Naive thymus-derived CD4-positive, alpha-beta T cell (primary cell): ENCODE measurements at places on chromosomes 11 and 22.

DNA sequence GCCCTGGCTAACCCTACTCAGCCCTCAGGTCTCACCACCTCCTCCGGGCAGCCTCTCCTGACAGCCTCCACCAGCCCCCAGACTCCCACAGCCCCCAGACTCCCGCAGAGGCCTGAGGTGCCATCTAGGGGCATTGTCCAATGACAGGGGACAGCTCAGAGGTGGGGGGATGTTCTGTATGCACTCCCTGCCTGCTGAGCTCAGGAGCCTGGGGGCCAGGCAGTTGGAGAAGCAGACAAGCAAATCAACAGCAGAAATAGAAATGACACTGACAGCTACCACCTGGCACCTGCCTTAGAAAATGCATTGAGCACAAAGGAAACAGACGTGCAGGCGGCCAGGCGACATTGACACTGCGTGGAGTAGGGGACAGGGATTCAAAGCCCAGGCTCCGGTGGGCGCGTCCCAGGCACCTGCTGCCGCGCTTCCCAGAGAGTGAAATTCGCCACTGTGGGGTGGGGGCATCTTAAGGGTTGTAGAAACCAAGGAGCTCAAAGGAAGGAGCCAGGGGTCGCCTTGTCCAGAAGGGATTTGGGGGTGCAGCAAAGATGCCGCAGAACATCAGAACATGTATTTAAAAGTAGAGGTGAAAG lies 22.5 kb upstream of the WNT7B start:
- no peak for DNase-seq

DNA sequence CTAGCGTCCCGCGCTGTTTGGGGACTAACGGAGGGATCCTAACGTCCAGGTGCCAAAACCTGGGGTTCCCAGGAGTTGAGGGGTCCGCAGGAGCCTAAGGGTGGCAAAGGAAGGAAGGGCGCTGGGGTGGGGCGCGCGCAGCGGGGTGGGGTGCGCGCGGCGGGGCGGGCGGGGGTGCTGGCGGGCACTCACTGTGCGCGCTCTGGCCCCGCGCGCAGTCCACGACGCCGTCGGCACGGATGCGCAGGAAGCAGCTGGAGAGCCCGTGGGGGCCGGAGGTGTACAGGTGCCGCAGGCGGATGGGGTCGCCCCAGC lies 412 bp downstream of the FGF19 start:
- no peak for DNase-seq

DNA sequence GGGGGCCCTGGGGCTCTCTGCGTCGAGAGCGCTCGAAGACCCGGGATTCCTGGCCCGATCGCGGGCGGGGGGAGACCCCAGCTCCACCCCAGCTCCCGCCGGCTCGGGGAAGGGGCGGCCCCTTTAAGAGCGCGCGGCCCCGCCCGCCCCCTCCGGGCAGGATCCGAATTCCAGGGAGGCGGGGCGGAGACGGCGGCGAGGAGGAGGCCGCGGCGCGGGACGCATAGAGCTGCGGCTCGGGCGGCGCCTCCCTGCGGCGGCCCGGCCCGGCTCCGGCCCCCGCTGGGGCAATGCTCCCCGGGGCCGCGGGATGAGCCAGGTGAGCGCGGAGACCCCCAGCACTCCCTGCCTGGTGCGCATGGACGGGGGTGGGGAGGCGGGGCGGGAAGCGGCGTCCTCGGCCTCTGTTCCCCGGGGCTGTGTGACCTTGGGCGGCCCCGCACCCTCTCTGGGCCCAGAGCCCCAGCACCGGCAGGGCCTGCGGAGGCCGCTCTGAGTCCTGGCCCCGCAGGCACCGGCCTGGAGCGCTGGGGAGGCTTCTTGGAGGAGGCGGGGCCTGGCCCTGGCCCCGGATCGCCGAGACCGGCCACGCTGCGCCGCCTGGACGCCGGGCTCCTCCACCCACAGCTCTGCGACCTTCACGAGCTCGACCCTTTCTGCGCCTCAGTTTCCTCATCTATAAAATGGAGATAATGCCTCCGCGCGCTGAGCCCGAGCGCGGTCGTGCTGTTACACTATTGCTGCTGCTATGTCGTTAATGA lies 565 bp downstream of the GAS2L1 start:
- no peak for DNase-seq

DNA sequence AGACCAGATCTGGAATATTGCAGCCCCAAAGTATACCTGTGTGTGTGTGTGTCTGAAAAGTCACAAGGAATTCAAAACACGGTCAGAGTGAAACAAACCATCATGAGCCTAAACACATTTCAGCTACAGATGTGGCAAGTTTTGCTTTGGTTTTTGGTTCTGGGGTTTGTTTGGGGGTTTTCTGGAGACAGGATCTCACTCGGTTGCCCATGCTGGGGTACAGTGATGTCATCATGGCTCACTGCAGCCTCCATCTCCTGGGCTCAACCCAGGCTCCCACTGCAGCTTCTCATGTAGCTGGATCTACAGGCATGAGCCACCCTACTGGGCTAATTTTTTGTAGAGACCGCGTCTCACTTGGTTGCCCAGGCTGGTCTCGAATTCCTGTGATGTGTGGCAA lies 41.4 kb upstream of the PHF21A start:
- no peak for DNase-seq

- no peak for DNase-seq
Observed at GRCh38 chr11:33970984-33971466, 79.1 kb upstream of the LMO2 start.

GRCh38 chr11:63768237-63769041 lies at the start of gene ZFTA:
TSS of gene ZFTA (minus strand) at chr11:63768775. CDS start at chr11:63768622, 153 bp downstream.
- DNase-seq: peak; percentile 76

GRCh38 chr22:46057246-46058090 lies 80.5 kb upstream of the WNT7B start:
- DNase-seq: no peak

DNA sequence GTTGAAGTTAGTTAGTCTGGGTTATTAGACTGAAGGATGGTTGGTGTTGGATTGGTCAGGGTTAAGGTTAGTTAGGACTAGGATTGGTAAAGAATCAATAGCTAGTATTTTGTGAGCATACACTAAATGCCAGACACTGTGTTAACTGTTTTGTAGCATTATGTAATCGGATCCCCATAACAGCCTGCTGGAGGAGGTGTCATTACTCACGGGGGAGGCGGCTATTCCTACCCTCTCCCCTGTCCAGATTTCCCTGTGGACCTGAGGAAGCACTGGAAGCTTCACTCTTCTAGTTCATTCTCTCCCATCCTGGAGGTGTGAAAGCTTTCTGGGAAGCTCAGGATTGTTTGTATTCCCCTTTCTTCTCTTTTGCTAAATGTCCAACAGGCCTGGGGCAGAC lies 40.5 kb upstream of the KCNJ11 start:
- no peak for DNase-seq

DNA sequence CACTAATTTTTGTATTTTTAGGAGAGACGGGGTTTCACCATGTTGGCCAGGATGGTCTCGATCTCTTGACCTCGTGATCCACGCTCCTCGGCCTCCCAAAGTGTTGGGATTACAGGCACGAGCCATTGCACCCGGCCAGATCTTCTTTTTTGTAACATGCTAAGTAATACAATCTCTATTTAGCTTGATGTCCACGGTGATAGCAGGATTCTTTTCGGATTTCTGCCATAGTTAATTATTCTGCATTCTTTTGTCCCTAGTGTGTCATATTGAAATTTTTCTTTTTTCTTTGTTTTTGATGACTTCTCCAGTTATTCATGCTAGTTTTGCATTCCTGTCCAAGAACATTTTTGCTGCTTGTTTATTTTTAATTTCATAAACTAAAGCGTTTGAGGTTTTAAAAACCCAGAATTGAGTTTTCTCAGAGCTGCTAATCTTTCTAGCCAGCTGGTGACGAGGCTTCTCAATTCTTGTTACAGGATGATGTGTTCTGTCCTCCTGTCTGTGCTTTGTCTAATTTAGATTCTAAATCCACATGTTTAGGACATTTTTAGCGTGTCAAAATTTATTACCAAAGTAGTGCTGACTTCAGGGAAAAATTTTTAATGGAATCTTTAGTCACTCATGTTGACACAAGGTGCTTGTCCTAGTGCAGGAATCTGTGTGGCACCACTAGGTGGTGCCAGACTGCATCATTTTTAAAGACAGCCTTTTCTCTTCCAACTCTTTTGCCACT lies 21.8 kb downstream of the NF2 start:
- DNase-seq: peak; percentile 39

DNA sequence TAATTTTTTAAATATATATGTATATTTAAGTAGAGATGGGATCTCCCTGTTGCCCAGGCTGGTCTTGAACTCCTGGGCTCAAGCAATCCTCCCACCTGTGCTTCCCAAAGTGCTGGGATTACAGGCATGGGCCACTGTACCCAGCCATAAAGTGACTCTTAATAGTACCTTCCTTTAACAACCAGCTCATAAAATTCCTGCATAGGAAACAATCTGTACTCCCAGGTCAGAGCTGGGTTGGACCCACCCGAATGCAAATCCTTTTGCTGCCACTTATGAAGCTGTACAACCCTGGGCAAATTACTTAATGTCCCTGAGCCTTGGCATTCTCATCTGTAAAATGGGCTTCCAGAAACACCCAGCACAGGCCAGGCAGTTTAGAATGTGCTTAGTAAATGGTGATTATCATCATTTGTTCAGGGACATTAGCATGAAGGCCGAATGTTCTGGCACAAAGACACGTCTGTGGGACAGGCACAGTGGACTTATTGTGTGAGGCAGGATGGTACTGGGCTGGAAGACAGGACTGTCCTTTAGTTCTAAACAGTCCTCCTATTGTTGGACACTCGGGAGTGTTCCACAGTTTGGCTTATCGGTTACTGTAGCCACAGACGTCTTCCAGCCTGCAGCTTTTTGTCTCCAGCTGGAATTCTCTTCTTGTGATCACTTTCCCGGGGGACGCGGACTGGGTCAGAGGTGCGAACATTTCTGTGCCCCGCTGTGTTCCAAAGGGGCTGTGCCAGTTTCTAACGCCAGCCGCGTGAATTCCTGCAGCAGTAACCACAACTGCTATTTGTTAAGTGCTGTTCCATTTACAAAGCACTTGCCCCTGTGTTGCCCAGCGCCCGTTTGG lies 6.0 kb downstream of the PDXP start:
- DNase-seq: no peak

DNA sequence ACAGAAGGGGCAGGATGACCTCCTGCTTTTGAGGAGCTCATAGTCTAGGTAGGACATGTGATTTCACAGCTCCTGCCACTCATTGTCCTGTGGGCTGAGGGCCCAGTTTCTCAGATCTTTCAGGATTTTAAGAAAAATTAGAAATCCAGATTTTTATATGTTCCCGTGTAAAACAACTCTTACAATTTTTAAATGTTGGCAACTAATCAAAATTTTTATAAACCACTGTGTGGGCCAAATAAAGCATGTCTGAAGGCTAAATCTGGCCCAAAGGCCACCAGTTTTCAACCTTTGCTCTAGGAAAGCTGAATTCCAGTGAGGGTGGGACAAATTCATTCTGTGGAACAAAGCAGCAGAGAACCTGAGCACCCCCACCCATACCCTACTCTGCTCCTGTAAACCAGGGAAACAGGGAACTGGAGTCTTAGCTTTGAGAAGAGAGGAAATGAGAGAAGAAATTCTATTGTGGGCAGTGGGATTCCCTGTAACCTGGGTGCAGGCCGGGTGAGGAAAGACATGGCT lies 20.6 kb downstream of the LRRC32 start:
- DNase-seq: no peak

DNA sequence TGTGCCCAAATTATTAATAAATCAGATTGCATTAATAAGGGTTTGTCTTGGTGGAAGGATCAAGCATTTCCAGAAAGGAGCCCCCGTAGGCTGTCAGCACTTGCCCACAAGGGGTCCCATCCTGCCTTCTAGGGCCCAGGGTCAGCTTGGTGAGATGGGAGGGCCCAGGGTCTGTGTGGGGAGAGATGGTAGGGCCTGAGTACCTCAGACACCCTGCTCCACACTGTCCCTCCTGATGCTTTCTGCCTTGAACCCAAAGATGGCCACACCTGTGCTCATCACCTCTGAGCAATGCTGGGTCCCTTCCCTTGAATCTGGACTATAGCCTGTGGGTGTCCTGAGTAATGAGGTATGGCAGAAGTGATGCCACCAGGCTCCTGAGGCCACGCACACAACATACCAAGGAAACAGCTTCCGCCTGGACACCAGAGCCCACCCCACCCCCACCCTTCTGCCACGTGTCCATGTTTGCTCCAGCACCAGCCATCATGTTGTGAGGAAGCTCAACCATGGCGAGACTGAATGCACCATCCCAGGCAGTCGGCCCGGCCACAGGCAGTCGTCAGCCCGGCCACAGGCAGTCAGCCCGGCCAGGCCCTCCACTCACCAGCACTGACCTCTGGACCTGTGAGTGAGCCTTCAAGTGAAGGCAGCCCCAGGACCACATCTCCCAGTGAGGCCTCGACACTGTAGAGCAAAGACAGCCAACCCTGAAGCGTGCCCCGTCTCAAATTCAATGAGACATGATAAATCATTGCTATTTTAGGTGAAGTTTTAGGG lies 6.8 kb downstream of the BET1L start:
- DNase-seq: no peak

DNA sequence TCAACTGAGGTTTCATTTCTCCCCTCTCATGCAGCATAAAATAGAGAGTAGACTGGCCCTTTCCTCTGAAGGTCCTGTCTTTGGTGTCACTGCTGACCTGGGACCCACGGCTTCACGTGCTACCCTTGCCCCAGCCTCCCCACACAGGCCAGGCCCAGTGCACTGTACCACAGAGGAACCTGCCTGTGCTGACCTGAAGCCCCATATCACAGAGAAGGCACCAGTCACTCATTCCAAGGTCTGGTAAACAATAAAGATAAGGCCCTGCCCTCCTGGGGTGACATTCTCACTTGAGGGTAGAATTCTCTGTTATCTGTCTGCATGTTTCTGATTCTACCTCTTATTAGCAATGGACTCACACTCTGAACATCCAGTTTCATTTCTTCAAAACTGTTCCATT lies 51.3 kb downstream of the RPL27A start:
- no peak for DNase-seq

GRCh38 chr11:73162196-73162740 lies 20.1 kb upstream of the FCHSD2 start:
- DNase-seq: no peak

DNA sequence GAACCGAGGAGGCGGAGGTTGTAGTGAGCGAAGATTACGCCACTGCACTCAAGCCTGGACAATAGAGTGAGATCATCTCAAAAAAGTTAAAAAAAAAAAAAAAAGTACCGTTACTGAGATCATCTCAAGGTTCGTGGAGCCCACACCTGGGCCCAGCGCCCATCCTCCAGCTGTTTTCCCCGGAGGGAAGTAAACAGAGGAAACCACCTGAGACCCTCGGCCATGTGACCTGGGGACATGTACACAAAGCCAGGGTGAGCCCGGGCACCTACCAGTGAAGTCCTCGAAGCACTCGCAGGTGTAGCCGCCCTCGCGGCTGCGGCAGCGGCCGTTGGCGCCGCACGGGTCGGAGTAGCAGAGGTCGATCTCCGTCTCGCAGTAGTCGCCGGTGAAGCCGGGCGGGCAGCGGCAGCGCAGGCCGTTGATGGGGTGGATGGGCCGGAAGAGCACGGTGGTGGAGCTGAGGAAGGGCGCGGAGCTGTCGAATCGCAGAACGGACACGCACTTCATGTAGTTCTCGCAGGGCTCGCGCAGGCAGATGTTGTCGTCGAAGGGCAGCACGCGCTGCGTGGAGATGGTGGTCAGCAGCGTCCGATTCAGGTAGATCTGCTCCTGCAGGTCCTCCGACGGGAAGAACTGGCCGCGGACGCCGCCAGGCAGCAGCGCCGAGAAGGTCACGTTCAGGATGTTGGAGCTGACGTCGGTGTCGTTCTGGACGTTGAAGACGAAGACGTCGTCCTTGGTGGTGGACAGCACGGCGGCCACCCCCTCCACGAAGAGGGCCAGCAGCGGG lies 73.8 kb downstream of the CELSR1 start:
- no peak for DNase-seq
